ENCODE measurements at places on chromosomes 1 and 21.

DNA sequence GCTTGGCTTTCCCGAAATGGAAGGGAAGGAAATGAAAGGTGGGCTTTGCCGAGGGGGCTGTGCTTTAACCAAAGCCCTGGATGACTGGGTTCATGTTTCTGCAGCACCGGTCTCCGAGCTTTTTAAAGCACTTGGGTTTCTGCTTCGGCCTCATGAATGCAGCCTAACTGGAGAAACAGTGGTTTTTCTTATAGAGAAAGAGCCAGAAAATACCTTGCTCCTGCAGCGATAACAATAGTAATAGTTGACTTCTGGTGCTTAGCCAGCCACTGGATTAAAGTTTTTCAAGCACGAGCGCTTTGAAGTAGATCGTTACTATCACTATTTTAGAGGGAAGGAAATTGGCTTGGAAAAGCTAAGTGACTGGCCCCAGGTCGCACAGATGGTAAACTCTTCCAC lies 500 bp upstream of the DOCK7 start:
- no peak for DNase-seq

DNA sequence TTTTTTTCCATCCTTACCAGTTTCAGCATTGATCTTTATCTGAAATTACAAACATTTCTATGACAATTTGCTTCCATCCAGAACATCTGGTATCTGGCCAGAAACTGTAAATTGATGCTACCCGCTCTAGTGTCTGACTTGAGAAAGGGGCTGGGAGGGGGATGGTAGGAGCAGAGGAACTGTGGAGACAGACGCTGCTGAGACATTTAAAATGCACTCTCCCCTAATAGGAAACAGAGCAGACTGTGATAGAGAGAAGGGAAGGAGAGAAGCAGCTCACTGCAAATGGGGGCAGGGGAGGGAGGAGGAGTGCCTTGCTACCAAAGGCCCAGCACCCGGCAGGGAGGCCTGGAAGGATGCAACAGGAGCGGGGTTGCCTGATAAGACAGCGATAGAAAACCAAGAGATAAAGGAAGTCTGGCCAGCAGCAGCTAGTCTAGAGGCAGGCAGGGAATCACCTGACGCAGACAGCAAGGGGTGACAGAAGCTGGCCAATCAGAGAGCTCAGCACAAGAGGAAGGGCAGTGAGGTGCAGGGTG lies 195.5 kb upstream of the NFIA start:
- DNase-seq = peak; percentile 30

DNA sequence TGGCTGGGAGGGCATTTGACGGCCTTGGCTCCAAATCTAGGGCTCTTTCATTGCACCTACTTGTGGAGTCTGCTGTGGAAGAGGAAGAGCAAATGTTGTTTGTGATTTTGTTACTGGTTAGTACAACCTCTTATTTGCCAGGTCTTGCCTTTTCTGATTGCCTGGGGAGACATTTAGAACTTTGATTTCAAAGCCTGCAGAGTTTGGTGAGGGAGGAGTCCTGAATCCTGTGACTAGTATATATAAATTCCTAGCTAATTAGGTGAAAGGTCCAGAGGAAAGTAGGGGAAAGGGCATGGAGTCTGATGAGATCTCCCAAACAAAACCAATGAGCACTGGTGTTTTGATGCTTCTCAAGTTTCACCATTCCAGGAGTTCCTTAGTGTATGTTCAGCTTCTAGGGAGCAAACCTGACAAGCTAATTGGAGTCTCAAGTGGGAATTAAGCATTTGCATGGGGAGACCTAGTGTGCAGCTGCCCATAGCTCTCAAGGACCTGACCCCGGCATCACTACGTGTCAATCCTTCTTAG lies 5.1 kb upstream of the HMGCS2 start:
- peak; percentile 42 for DNase-seq

DNA sequence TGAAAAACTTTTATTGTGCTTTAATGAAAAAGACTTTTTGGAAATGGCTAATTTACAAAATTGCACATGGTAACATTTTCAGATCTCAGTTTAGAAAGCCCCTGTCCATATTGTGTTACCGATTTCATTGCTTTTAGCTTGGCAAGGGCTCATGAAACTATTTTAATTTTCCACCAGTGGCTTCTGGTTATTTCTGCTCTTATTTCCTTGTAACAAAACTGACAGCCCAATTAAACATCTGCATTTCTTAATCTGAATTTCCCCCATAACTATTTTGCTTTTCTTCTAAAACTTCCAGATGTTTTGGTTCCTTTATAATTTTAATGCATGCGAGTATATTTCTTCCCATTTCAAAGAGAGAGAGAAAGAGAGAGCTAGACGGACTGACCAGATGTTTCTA lies 264.8 kb downstream of the PTPRC start:
- DNase-seq = no peak

DNA sequence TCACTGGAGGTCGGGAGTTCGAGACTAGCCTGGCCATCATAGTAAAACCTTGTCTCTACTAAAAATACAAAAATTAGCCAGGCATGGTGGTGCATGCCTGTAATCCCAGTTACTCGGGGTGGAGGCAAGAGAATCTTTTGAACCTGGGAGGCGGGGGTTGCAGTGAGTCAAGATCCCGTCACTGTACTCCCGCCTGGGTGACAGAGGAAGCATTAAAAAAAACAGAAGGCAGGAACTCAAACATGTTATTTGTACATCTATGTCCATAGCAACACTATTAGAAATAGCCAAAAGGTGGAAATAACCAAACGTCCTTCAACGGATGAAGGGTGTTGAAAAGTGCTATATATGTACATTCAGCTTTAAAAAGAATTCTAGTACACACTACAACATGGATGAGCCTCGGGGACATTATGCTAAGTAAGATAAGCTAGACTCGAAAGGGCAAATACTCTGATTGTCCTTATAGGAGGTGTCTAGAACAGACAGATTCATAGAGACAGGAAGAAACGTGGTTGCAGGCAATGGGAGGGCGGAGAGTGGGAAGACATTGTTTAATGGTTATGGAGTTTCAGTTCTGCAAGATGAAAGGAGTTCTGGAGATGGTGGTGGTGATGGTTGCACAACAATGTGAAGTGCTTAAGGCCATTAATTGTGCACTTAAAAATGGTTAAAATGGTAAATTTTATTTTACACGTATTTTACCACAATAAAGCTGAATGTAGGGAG lies 19.2 kb downstream of the NLRP3 start:
- no peak for DNase-seq

All from NT2/D1 (cell line).